ENCODE measurements at places on chromosomes 1 and 21. TPM values are rescaled to one million over a fixed set of nuclear protein-coding genes. Genes with fewer than 3 reads are reported as not detected.

The CFAP141 gene
- not detected for total RNA-seq

The CFAP57 gene
- total RNA-seq, result 0.32 TPM

The PM20D1 gene
- not detected for total RNA-seq

The RNU1-2 gene
- not detected for total RNA-seq

The CYP4A22 gene
- not detected for total RNA-seq

The PLCH2 gene
- 0.53 TPM for total RNA-seq

The CRNN gene
- total RNA-seq, result not detected

Measured in A549 treated with Mapracorat at 1 μM for 4 hours (cell line).